SJCRH30 (cell line): ENCODE measurements at places on chromosomes 4 and X.

DNA sequence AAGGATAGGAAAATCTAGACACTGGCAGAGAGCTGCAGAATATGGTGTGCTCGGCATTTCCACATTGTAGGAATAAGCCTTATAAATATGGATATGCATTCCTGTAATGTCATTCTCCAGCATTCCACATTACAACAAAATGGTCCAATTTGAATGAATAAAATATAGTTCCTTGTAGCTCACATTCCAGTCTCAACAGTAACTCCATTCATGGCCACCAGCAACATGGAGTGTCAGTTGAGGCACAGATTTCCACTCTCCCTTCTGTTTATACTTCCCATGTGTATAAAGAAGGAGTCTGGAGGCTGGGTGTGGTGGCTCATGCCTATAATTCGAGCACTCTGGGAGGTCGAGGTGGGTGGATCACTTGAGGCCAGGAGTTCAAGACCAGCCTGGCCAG is 84.5 kb downstream of the AASDH start:
- H3K4me1 ChIP-seq, result peaks cover 5% of the 10 kb centered on the region
- H3K27me3 ChIP-seq, result no peaks in the 10 kb centered on the region
- DNase-seq, result no peak
- no peak overlapping the region for H3K4me3 ChIP-seq
- H3K36me3 ChIP-seq, result no peaks in the 10 kb centered on the region

DNA sequence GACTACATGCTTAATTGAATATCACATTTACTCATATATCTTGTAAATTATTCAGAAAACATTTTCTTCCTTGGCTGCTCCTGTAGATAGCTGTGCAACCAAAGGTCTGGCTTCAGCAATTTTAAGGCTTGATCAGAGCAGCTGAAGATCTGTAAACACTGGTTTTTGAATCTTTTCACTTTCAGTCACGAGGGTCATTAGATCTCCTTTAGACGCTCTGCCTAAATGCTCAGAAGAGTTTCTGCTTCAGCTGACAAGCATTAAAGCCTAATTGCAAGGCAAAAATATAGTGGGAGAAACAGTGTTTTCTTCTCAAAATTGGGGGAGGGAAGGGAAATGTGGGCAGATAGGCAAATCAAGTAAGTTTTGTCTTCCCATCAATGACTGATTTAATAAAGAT is 25.7 kb downstream of the TRPC5 start:
- no peak overlapping the region for H3K4me3 ChIP-seq
- no peaks in the 10 kb centered on the region; the same call in 1 of the 2 replicates for H3K27me3 ChIP-seq
- H3K36me3 ChIP-seq, result no peaks in the 10 kb centered on the region
- H3K27ac ChIP-seq, result no peak overlapping the region

DNA sequence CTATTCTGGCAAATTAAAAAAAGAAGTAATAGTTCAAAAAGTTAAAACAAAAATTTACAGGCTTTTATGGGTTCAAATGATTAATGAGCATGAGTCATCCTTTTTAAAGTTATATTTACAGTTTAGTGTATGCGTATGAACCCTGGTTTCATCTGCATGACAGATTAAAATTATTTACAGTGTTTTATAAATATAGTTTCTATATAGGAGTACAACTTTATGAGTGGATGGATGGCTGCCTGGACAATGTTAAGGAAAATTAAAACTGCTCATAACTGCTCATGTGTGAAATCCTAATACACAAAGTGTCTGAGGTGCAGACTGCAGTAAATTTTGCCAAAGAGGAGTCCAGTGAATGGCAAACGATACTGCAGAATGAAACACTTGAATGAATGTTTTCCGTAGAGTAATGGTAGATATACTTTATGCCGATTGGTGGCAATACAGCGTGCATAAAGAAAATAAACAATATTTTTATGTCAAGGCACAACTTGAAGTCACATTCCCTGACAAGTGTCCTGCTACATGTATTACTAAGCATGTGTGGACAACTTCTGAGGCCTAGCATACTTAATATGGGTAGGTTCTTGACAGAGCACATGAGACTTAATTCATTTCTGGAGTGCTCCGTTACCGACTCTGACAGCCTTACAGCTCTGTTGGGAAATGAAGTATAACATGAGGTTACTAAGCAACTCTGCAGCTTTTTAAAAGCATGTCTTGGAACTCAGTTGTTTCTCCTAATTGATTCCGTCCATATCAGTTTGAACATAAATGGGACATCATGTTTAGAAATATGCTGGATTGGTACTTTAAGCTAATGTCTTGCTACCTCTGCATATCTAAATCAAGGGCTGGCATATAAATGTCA is 985.6 kb upstream of the PCDH7 start:
- no peaks in the 10 kb centered on the region for H3K4me1 ChIP-seq
- no peak overlapping the region for H3K27ac ChIP-seq
- H3K4me3 ChIP-seq, result no peak overlapping the region
- no peak for DNase-seq
- no peaks in the 10 kb centered on the region for H3K27me3 ChIP-seq

- no peaks in the 10 kb centered on the region for H3K36me3 ChIP-seq
- no peak overlapping the region for H3K4me3 ChIP-seq
- H3K27ac ChIP-seq, result no peak overlapping the region
- H3K4me1 ChIP-seq, result no peaks in the 10 kb centered on the region; the same call in 1 of the 2 replicates
- H3K27me3 ChIP-seq, result no peaks in the 10 kb centered on the region
- DNase-seq, result peak; percentile 50
Observed at GRCh38 chrX:133335027-133335426, 80.3 kb downstream of the GPC4 start.
